ENCODE measurements at places on chromosomes 5 and 9.

DNA sequence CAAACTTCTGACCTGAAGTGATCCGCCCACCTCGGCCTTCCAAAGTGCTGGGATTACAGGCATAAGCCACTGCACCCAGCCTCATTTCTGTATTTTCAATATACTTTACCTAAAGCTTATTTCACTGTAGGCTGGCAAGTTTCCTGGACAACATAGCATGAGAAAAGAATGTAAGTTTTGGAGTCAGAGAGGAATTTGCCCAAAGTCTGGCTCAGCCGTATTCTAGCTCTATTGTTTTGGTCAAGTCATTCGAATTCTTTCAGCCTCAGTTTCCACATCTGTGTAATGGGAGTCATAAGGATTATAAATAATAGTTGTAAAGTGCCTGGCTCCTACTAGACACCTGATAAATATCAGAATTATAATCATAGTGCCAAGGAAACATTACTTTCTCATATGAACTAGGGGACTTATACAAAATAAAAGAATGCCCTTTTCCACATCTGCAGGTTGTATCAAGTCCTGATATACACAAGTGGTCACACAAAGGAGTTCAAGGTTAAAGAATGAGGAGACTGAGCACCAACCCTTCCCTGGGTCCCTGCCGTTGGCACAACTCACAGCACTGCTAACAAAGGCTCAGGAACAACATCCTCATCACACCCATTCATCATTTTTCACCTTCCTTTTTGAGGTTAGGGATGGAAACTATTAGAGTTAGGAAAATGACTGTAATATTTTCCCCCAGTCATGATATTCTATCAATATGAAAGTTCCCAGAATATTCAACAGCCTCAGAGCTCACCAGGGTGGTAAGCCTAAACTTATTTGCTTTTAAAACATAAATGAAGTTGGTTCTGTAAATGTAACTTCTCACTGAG is 34.6 kb upstream of the RAI14 start:
- DNase-seq, result peak; percentile 70

- DNase-seq, result no peak
Measured at GRCh38 chr5:128155776-128156175, 72.2 kb downstream of the SLC12A2 start.

DNA sequence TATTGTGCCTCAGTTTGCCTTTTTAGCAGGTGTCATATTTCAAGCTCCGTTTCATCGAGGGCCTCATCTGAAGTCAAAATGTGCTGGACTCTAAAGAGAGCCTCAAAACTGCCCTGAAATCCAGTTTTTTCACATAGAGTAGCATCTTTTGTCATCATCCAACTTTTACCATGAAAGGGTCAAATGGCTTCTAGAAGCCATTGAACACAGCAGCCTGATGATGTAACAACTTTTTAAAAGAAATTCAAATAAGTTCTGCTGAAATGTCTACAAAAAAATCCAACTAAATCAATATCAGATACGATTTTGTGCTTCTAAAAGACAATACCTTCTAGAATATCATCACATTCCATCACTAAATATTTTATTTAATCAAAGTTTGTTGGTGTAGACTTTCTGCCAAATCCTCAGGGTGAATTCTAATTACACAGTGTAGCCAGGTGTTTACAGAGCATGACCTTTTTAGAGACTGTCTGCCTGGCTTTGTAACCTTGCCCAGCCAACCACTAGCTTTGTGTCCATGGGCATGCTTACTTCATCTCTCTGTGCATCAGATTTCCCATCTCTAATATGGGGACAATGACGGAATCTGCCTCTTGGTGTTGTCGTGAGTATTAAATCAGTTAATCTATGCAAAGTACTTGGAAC is 505.0 kb downstream of the EBF1 start:
- no peak for DNase-seq

- peak; percentile 50 for DNase-seq
Measured at GRCh38 chr5:172370648-172371545, 83.4 kb downstream of the SH3PXD2B start.

DNA sequence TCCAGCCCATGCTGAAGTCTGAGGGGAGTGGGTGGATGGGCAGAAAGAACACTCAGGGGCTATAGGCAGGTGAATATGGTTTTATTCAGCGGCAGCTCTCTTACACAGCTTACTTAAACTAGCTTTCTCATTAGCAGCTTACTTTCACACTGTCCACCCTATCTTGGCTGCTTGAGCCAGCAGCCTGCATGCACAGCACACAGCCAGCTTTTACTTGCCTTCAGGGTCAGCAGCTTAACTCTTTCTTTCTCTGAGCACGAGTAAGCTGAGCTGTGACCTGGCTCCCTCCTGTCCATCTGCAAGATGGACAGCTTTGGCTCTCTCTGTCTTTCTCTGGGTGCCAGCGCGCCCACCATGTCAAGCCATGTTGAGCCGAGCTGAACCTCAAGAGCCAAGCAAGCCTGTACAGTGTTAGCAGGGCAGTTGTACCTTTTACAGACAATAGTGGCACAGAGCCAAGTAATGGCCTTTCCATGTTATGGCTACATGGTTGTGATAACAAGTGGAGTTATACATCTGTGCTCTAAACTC is 1054.9 kb downstream of the PTPRD start:
- DNase-seq, result no peak

DNA sequence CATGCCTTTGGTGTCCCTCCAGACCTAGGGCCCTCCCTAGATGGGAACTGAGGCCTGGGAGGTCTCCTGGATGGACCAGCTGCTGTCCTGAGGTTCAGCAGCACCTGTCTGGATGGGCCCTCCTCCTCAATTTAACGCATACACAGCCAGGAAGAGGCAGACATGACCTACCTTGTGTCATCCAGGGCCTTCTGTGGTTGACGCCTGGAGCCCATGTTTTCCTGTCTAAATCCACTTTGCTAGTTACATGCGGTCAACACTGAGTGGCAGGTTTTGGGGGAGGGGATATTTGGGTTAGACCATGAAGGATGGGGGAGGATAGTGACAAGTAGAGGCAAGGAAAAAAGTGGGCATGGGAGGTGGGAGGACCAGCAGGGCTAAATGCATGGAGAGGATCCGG is 3.1 kb upstream of the STC2 start:
- DNase-seq, result no peak

DNA sequence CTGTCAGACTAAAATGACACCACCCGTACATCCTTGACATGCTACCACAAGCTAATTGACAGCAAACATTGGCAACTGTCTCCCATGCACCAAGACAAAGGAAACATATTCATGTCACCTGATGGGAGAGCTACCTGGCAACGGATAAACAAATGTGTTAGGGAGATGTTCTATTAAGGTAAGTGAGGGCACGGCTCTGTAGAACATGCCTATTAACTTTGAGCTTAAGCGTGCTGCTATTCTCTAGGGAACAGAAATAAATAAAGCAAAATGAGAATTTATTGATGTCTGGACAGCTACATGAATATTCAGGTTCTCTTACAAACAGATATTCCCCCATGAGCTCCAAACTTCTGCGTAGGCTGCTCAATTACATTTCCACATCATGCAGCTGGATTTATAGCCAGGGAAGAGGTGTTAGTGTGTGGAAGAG is 361.4 kb upstream of the RFX3 start:
- DNase-seq, result no peak

DNA sequence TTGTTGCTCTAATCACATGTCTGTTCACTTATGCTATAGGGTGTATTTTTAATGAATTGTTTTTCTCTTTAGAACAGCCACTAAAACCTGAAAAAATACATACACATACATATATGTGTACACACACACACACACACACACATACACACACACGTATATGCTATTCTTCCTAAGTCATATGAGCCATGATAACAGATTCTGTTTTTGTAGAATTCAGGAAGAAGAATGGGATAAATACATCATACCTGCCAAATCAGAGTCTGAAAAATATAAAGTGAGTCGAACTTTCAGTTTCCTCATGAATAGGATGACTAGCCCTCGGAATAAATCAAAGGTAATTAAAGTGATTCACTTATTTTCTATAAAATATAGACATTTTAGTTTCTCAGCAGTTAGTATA is 231.4 kb downstream of the ARHGEF28 start:
- no peak for DNase-seq

GRCh38 chr9:114921171-114921570 is 9.2 kb downstream of the TNFSF8 start:
- DNase-seq, result no peak

DNA sequence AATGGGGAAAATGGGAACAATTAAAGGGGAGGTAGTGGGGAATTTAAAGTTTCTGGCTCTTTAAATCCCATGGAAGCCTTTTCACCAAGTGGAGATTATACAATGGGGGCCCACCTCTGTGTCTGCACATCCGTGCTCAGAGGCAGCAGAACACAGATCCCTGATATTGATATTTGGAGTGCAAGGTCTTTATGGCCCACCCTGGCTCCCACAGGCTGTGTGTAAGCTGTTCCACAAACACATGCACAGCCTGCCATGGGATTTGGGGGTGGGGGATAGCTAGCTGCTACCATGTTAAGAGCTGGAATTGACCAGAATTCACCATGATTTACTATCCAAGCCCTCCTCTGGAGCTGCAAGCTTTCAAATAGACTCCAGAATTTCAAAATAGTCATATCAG is 55.9 kb downstream of the RASGEF1C start:
- no peak for DNase-seq

DNA sequence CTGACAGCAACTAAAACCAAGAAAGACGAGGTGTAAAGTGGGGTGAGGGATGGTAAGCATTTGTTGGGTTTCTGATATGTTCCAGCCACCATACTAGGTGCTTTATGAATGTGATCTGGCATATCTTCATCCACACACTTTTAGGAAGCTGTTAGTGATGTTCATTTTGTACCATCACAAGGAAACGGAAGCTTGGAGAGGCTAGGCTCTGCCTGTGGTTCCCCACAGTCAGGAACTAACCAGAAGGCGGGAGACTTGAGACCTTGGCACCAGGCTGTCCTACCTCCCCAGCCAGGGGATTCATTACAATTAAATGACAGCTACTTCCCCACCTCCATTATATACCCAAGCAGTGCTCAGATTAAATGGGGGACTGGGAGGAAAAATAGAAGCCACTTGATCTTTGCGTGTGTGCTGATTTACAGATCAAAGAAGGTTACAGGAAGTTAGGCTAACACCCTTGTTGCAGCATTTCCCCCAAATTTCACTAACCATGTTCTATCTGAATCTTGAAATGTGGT is 43.0 kb downstream of the SFXN1 start:
- no peak for DNase-seq

- no peak for DNase-seq
Measured at GRCh38 chr5:178423901-178424809, 166.0 kb downstream of the COL23A1 start.

GRCh38 chr9:2356041-2356790 is 265.4 kb upstream of the VLDLR start:
- peak; percentile 10 for DNase-seq

GRCh38 chr5:116358911-116359418 is 215.7 kb downstream of the SEMA6A start:
- no peak for DNase-seq

DNA sequence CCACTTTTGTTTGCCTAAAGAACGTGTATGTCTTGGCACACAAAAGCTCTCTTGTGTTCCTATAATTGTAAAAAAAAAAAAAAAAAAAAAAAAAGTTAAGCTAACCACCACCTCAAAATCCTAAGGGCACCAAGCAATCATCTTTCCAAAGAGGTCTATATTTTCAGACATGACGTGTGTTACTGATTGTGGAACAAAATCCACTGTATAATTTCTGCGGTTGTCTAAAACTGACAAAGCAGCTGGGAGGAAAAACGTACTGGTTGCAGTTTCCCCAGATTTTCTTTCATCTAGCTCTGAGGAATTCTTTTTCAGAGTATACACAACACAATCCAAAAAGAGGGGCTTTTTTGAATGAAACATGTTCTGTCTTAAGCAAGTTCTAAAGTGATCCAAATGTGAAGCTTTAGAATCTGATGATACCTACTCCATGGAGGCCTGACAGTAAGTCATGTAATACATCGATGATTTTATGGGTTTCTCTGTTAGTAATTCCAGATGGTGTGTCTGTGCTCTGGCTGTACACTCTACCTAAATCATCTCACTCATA is 375.6 kb upstream of the NUDT12 start:
- no peak for DNase-seq

DNA sequence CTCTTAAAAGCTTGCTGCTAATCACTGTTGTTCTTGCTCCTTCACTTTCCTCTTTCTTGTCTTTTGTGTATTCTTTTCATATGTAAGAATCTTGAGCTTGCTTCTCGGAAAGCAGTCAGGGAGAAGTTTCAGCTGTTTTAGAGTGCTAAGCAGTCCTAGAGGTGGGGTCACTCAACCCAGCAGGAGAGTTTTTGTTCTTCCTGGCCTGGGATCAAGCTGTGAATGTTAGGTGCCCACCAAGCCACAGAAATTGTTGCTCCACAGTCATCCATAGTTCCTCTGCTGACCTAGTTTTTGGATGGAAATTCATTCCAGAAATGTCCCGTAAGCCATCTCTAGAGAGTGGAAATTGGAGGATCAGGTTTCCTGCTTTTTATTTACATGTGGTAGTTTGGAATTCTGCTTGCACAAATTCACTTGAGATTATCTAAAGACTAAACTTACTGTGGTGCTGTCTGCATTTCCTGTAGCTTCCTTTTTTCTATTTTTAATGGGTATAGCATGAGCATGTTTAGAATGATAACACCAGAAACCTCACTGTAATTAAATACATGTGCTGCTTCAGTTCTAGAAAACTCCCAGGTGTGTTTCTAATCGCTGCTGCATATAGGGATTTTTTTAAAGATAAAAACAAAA is 108.7 kb downstream of the MAST4 start:
- peak; percentile 1 for DNase-seq

DNA sequence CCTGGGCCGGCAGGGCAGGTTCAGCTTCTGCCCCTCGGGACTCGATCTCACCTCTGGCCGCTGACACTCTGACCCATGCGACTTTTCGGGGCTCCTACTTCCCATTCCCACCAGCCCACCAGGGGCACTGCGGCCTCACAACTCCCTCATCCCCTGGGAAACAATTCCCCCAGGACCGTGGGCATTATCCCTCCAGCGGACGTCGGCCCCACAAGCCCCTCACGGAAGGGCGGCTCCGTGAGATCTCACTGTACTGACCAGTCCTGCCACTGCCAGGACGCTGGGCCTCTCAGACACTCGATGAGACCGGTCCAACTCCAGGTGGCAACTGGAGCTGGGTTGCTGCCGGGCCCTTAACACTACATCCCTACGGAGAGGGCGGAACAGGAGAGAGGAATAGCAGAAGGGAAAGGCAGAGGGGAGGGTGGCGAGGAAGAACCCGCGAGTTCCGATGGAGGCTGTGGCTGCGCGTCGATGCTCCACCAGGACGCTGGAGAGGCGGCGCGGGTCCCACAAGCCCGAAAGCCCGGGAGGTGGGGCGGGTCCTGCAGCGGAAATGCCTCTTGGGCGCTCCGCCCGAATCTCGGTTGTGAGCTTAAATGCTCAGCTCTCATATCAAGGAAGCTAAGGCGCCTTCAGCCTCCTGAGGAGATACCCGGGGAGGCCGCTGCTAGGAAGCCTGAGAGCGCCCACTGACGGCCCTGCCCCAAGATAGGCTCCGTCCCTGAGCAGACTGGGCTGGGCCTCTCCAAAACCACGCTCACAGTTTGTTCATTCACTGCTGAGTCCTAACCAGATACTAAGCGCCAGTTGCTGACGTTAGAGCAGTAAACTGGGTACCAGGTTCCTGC is 36.3 kb downstream of the VCP start:
- peak; percentile 52 for DNase-seq

- DNase-seq, result no peak
Measured at GRCh38 chr9:122322553-122322952, 48.3 kb upstream of the PTGS1 start.

GRCh38 chr9:118891213-118891612 is 478.0 kb downstream of the BRINP1 start:
- no peak for DNase-seq

- DNase-seq, result no peak
Measured at GRCh38 chr9:7150153-7150890, 392.5 kb downstream of the KDM4C start.

- peak; percentile 43 for DNase-seq
Measured at GRCh38 chr5:177128551-177128981, 5.0 kb upstream of the NSD1 start.

GRCh38 chr9:137149942-137150616 is 11.1 kb downstream of the GRIN1 start:
- no peak for DNase-seq

Measured in AG10803 (cell line).